Stimulated activated CD8-positive, alpha-beta memory T cell treated with anti-CD3 and anti-CD28 coated beads, Interleukin-7, amount 100 ng/mL, for 1 hour (primary cell): ENCODE measurements at places on chromosomes 7 and 10.

GRCh38 chr7:101582971-101583370 lies 46.1 kb downstream of the MYL10 start:
- no peak for DNase-seq

GRCh38 chr10:63596924-63597323 lies 75.7 kb downstream of the REEP3 start:
- DNase-seq = no peak

- no peak for DNase-seq
These were observed 35.6 kb upstream of the TCF7L2 start for GRCh38 chr10:112914288-112914952.

DNA sequence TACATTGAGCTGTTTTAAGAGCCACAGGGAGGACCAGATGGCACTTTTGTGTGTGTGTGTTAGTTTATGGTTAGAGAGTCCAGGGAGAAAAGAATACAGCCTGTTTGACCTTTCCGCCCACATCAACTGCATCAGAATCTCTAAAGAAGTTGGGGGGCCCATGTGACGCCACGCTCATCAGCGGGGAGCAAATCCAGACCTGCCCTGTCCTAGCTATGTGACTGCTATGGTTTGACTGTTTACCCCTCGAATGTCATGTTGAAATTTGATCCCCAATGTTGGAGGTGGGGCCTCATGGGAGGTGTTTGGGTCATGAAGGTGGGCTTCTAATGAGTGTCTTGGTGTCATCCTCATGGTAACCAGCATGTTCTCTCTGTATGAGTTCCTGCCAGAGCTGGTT lies 128.0 kb downstream of the ADRA2A start:
- DNase-seq = no peak

DNA sequence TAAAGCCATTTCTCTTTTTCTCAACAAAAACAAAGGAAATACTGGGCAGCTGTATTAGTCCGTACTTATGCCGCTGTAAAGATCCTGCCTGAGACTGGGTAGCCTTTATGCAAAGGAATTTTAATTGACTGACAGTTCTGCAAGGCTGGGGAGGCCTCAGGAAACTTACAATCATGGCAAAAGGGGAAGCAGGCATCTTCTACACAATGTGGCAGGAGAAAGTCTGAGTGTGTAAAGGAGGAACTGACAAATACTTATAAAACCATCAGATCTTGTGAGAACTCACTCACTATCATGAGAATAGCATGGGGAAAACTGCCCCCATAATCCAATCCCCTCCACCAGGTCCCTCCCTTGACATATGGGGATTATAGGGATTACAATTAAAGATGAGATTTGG lies 264.3 kb downstream of the SEMA3A start:
- no peak for DNase-seq

DNA sequence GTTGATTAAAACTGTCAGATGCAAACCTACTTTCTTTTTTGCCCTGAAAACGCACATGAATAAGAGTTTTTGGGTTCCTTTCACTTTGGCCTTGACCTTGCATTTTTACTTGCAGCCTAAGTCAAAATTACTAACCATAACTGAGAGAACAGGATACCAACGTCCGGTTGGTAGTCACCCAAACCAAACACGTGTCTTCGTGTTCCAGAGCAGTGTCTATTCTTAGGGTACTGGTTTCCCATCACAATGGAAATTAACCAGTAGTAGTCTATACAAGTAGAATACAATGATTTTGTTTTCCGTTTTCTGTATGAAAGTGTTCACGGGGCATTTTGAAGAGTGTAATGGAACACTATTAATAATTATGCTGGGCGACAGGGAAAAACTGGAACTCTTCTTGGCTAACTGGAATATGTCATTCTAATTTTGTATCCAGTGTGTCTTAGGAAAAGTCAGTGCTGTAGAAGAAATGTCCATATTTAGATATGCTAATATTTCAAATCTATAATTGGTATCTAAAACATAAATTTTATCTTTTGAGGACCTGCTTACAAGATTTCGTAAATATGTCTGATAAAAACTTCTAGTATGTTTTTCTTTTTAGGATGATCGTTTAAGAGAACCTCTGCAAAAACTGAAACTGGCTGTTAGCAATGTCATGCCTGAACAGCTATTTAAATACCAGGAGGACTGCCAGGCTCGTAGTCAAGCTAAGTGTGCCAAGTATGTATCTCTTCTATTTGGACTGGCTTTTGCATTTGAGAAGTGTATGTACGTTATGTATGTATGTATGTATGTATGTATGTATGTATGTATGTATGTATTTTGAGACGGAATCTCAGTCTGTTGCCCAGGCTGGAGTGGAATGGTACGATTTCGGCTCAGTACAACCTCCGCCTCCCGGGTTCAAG lies 40.9 kb downstream of the UBN2 start:
- no peak for DNase-seq

DNA sequence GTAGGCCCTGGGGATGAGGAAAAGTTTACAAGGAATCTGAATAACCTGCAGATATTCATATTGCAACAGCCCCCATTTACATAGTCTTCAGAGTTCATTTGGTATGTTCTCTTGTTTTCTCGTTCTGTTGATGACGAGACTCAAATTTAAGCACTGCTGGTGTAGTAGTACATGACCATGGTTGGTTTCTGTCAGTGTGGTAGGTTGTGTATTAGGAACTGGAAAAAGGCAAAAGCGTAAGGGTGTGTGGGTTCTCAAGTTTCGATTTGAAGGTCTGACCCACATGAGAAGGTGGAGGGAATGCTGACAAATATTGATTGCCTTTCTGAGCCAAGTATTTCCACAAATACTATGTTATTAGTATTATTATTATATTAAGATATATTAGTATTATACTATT lies 151.7 kb downstream of the AUTS2 start:
- DNase-seq = no peak

GRCh38 chr10:43110338-43111071 lies 27.7 kb upstream of the CSGALNACT2 start:
- DNase-seq = no peak

GRCh38 chr7:27185013-27185853 lies at the start of gene HOXA11:
Gene HOXA11, minus strand, starts transcription at chr7:27185232. Its CDS starts 88 bp downstream, at chr7:27185144.
- DNase-seq = no peak

DNA sequence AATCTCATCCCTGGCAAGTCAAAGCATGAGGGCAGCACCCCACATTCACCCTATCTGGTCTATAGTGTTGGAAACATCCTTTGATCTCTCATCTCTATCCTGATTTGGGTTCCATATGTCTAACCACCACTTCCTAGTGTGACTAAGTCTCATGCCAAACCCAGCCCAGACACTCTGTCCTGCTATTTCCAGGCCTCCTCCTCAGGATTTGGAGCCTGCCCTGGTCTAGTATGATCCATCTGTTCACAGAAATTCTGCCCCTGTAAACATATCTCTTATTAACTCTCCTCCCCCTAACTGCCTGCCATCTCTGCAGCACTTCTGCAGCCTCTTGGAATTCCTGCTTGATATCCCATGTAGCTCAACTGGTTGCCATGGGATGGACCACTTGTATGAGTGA lies 320.9 kb upstream of the IMMP2L start:
- DNase-seq = no peak

DNA sequence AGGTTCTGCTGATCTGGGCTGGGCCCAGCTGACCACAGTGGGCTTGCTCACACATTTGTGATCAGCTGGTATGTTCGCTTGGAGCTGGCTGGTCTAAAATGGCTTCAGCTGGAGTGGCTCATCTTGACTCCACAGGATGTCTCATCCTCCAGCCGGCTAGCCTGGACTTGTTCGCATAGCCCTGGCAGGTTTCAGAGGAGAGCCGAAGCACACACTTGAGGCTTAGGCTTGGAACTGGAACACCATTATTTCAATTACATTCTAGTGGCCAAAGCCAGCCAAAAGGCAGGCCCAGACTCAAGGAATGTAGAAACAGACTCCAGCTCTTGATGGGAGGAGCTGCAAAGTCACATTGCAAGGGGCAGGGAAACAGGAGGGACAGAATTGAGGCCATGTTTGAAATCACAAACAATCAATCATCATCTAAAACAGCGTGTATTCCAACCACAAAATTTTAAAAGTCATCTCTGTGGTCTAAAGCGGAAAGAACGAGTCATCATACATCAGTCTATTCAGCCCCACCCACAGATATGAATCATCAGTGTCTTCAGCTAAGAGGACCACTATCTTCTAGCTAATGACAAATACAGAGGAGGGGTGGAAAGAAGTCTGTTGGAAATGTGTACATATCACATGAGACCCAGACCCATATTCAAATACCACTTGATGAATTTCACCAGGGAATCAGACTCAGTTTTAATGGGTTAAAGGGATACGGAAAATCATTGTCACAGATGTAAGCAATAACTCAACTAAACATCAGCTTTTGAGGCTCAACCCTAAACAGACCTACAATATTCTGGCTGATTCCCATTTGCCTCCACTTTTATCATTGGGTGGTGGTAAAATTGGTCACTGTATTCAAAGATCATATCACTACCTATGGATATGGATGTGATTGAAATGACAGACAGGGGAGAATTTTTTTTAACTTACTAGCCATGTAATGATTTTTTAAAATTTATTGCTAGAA lies 139.0 kb upstream of the MKLN1 start:
- peak; percentile 6 for DNase-seq

DNA sequence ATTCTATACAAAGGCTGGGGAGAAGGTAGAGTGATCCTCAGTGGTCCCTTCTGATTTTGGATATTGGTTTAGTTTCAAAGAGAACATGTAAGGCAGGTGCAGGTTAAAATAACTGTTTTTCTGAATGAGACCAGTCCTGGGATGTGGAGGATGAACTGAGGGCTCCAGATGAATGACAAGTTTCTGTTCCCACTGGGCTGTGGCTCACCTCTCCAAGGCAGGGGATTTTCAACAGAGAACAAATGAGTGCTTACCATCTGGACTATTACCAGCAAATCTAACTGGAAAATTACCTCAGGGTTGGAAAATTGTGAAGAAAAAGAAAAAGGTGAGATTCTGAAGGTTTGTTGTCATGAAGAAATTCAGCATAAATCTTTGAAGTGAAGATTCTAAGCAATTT lies 8.0 kb downstream of the LAMB4 start:
- no peak for DNase-seq

GRCh38 chr10:19332304-19332703 lies 283.7 kb downstream of the MALRD1 start:
- no peak for DNase-seq

GRCh38 chr7:26667514-26668133 lies 196.8 kb downstream of the SKAP2 start:
- DNase-seq = no peak

DNA sequence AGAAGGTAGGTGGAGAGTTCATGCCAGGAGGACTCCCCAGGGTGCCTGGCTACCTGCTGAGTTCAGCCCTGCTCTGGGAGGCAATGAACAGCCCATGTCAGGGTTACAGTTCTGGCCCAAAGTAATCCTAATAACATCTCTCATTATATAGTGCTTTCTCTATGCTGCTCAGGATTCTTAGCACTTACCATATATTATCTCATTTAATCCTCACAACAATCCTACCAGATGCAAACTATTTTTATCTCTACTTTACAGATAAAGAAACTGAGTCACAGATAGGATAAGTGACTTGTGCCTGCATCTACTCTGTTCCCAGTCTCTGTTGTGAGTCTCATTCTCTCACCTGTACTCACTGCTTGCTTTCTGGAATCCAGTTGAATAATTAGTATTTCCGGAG lies 105.1 kb upstream of the NFE2L3 start:
- no peak for DNase-seq
